A172 (cell line): ENCODE measurements at places on chromosomes 13 and 19.

DNA sequence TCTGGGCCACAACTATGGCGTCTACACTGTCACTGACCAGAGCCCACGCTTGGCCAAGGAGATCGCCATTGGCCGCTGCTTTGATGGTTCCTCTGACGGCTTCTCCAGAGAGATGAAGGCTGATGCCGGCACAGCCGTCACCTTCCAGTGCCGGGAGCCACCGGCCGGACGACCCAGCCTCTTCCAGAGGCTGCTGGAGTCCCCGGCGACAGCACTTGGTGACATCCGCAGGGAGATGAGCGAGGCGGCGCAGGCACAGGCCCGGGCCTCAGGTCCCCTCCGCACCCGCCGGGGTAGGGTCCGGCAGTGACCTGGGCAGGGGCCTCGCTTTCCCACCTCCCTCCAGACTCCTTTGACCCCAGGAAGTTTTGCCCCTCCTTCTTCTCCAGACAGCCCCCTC, 7.6 kb downstream of the CILP2 start:
- DNase-seq = no peak

DNA sequence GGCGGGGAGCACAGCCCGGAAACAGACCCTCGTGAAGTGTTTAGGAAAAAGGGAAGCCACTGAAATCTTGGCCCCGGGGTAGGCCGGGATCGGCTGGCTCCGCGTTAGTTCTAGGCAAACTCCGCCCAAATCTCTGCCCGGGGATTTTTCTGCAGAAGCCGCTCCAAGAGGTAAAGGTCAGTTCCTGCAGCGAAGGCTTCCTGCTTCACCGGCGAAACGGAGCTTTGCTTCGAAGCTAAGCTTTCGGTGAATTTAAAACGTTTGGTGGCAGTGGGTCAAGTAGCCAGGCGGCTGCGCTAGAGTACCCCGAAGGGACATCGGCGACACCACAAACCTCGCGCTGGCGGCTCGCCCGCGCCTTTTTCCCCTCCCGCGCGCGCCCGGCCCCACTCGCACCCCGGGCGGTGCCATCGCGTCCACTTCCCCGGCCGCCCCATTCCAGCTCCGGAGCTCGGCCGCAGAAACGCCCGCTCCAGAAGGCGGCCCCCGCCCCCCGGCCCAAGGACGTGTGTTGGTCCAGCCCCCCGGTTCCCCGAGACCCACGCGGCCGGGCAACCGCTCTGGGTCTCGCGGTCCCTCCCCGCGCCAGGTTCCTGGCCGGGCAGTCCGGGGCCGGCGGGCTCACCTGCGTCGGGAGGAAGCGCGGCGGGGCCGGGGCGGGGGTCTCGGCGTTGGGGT, 441 bp downstream of the GJB2 start:
- DNase-seq = no peak

DNA sequence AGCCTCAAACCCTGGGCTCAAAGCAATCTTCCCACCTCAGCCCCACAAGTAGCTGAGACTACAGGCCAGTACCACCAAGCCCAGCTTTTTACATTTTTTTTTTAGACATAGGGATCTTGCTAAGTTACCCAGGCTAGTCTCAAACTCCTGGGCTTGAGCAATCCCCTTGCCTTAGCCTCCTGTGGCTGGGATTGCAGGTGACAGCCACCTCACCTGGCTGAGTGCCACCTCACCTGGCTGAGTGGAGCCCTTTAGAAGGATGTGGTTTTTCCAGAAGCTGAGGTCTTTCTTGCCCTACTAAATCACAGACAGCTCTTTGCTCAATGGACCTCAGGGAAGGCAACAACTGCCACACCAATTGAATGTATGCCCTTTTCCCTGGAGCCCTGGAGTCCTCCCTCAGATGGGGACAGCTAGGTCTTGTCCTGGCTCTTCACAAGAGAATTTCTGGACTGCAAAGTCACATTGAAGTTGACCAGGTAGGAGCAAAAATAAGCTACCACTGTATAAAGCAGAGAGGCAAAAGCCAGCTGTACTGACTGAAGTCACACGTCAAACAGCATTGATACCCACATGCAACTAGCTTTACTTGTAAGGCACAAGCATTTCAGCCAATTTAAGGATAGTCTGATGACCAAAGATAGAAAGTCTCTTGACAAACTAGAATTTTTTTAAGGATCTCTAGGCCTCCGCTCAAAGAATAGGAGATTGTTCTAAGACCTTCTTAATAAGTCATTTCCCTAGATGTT, 14.0 kb downstream of the PDX1 start:
- no peak for DNase-seq

DNA sequence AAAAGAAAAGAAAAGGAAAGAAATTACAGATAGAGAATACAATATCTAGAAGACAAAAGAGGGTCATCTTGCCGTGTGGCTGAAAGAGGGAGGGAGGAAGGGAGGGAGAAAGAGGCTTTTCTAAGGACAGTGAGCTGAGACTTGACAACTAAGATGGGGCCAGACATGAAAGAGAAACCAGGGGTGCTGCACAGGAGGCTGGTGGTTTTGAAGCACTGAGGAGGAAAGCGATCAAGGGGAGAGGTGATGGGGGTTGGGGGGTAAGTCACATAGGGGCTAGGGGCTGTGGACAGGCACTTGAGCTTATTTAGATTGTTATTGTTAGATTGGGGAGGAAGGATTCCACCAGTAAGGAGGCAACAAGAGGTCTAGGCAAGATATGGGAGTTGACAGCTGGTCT, 17.3 kb downstream of the PNPLA6 start:
- DNase-seq = no peak

DNA sequence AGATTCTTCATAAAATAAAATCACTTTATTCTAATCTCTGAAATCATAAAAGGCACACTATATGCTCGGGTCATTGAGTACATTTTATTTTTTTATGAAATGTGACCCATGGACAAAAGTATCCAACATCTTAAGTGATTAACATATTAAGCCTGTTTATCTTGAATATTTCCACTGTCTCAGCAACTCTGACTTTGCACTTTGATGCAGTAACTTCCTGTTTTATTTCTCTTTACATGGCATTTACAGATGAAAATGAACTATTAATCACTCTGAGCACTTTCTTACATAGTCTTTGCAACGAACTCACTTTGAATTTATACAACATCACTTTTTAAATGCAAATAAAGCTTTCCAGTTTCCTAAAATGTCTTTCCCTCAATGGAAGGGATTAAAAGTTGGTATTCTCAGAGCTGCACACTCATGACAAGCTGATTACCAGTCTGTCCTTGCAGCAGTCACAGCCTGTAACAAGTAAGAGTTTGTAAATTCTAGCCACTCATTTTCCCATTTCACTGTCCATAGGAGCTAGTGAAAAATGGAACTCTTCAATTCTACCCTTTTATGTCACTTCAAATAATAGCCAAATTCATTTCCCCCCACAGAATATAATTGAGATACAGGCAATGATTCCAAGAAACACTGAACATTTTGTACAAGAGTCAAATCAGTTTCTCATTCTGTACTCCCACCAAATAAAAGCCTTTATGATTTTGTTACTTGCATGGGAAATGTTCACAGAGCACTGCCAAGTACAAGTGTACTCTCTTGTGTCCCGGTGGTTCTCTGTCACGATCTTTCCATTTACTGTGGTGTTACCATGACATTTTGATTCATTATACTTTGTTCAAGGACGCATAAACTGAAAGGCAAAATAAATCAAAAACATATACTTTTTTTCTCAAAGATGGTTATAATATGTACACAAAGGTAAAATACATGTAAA, 1968.9 kb downstream of the PCDH9 start:
- DNase-seq = peak; percentile 4

DNA sequence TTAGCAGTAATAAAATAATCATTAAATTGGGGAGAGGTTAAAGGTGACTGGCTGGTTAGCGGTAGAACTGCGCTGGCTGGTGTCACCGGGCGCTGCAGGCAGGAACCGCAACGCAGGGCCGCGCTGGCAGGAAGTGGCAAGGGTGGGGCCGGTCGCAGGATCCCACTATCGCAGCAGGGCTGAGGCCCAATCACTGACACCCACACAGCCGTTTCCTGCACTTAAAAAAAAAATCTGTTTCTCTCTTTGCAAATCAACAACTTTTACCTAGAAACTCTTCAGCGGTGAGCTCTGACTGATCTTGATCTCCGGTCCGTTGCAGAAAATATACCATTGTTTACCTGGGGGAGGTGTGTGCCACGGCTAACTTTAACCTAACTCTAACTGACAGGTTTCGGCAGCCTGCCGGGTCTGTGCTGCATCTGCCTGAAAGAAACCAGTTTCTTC, 46.9 kb downstream of the KLF2 start:
- DNase-seq = no peak

DNA sequence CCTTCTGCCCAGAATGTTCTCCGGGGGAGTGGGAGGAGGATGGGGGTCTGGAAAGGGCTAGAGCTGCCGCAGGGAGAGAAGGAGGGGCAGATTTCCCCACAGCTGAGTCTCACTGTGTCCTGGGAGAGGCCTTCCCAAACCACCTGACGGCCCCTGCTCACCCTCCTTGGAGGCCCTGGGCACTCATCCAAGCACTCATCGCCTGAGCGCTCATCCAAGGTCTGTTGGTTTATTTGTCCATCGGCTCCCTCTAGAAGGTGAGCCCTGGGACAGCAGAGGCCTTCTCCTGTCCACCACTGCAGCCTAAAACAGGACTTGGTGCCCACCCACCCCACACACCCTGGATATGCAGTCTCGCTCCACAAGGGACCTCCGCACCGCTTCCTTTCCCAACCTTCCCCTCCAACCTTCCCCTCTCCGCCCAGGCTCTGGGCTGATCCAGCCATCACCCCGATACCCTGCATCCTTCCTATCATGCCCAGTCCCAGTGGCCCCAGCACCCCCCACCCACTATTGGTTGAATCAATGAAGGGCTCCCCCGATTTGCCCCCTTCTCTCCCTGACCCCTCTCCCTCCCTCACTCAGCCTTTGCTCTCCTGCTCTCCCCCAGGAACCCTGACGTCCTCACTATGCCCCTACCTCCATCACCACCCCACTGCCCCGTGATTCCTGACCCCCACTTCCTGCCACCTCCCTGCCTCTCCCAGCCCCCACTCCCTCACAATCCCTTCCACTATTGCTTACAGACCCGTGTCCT, 1.7 kb downstream of the UBXN6 start:
- peak; percentile 67 for DNase-seq

DNA sequence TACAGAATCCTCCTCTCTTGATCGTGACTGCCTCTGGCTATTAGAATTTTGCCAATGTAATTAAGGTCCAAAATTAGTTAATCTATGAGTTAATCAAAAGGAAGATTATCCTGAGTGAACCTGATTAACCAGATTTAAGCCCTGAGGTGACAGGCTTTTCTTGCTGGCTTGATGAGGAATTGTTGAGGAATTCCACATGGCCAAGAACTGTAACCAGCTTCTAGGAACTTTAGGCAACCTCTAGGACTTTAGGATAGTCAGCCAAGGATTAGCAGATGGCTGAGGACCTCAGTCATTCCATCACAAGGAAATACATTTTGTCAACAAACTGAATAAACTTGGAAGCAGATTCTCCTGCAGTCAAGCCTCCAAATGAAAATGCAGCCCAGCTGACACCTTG, 84.8 kb downstream of the STOML3 start:
- DNase-seq = no peak

- peak; percentile 29 for DNase-seq
Observed at GRCh38 chr13:42333613-42334328, 61.8 kb downstream of the AKAP11 start.

GRCh38 chr19:19643158-19644053, at the start of gene GMIP:
TSS of gene GMIP (minus strand) at chr19:19643657. CDS start at chr19:19643529, 128 bp downstream.
- peak; percentile 59 for DNase-seq

DNA sequence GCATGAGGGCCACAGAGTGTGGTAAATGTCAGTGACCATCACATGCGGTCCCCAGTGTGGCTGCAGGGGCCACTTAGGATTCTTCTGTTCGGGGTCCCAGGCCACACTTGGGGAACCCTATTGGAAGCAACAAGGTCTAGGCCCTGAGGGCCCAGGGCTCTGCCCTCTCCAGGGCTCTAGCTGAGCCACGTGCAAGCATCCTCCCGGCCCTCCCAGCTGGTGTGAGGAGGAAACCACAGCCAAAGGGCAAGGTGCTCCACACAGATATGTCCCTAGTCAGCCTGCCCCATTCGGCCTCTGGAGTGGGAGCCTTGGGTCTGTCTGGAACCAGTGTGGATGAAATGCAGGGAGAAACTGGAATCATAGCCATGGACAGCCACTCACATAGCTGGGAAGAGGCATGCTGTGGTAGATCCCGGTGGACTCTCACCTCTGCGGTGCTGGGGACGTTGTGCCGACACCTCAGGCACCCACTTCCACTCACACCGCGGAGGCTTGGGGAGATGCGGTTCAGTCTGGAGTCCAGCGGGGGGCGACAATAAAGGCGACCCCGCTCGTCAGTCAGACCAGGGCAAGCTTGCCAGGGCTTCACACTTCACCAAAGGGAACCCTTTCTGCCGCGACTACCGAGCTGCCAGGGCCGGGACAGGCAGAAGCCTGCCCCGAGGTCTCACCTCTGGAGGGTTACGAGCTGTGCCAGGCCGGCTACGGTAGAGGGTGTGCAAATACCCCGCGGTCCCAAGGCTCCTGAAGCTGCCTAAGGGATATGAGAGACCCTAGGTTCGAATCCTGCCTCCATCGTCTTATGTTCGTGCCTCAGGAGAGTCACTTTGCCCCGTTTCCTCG, 4.3 kb upstream of the ZNF497 start:
- no peak for DNase-seq

DNA sequence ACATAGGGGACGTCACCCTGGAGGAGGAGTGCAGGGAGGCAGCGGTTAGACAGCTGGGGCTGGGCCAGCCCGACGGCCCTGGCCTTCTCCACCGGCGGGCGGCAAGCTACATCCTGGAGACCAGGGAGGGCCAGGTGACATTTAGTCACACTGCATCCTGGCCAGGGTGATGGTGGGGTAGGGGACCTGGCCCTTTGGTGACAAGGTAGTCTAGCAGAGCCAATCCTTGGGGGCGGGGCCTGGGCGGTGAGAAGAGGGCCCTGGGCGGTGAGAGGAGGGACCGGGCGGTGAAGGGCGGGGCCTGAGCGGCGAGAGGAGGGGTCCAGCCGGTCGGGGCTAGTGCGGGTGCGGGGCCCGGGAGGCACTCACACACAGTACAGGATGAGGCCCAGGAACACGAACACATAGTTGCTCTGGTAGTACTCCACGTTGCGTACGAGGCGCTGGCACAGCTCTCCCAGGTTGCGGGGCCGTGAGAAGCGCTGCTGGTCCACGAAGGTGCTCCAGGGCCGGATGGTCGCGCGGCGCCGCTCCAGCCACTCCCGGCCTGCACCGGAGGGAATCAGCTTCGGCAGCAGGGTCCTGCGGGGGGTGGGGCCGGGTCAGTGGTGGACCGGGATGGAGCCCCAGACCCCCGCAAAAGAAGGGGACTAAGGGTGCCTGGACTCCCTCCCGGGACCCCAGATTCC, 610 bp downstream of the RABAC1 start:
- DNase-seq = peak; percentile 72

DNA sequence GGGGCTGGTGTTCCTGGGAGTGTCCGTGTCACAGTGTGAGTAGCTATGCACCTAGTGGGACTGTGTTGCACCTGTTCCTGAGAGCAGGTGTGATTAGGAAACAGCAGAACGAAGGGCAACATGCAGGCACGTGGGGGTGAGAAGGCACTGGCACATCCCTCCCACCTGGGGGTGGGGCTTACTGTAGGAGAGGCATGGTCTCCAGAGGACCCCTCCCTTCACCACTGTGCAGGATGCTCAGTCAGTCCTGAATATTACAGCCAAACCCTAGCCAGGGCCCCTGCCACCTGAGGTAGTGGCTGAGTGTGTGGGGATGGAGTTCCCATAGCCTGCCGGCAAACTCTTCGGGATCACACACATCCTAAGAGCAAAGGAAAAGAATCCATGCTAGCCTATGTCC, 99.2 kb downstream of the ZDHHC20 start:
- DNase-seq = no peak
